ENCODE measurements at places on chromosomes 5 and 9.

DNA sequence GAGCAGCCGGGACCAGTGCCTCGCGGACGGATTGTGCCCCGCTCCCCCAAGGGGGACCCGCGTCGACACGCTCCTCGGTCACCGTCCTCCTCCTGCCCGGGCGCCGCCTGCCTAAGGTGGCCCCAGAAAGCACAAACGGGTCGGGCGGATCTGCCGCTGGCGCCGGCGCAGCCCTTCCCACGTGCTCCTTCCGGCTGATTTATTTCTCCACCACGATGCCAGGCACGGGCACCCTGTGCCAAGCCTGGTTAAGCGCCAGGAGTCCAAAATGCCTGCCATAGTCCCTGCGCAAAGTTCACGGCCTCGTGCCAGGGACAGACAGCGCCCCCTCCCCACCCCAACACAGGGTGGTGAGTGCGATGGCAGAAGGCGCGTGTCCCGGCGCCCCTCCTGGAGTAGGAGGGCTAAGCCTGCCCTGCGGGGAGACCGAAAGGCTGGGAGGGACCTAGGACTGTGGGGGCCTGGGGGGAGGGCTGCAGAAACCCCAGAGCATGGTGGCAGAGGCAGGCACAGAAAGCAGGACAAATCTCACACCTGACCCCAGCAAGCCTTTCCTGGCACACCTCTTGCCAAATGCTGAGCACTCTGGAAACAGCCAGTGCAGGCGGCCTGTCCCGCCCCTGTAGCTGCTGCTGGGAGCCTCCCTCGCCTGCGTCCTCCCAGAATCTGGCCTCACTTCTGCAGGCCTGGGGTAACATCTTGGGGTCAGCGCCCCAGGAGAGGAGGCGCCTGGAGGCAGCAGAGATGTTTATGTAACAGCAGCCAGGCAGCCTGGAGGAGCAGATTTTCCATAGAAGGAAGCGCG is 1.1 kb upstream of the NOTCH1 start:
- peak; percentile 67 for DNase-seq

DNA sequence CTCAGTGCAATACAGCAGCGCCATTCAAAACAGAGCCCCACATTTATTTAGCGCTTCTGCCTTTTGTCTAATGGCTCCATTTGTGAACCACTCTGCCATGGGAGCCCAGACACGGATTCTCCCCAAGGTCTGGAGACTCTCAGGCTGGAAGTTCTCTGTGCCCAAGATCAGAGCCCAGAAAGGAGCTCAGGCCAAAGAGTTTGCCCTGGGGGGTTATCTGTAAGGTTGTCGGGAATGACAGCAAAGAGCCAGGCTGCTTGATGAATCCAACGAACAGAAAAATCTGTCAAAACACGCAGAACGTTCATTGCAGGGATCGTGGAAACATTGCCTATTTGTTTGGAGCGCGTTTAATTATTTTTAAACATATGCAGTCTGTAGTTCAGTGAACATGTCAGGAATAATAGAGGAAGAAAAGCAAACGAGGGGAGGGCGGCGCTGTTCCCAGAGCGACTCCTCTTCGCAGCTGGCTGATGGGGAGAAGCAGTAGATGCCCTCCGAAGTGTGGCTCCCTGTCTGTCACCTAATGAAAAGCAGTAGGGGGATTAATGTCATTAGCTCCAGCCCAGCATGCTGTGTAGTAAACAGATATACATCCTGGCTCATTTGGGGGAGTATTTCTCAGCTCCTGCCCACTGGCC is 464.9 kb upstream of the MPDZ start:
- no peak for DNase-seq

DNA sequence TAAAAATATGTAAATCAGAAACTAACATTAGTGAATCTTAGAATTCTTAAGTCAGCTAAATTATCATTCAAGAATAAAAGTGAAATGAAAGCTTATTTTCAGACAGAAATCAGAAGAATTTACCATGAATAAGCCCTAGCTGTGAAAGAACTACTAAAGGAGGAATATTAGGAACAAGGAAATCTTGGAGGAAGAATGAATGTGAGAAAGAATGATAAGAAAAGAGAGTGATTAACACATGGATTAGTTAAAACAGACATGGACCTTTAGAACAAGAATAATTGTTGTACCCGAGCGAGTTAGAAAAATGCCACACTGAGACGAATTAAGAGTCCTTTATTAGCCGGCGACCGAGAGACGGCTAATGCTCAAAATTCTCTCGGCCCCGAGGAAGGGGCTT is 24.1 kb upstream of the RHOBTB3 start:
- no peak for DNase-seq

GRCh38 chr5:114265432-114266060 is 96.3 kb upstream of the KCNN2 start:
- no peak for DNase-seq

- no peak for DNase-seq
Observed at GRCh38 chr5:150608991-150609390, 31.5 kb upstream of the SYNPO start.

- DNase-seq, result peak; percentile 74
Observed at GRCh38 chr9:96327694-96328352, 25.8 kb upstream of the HSD17B3 start.

- DNase-seq, result no peak
Observed at GRCh38 chr5:140694276-140694675, 3.0 kb downstream of the HARS2 start.
